Body of pancreas (tissue), 4 donors: ENCODE measurements at places on chromosomes 7 and 10.

GRCh38 chr7:90968871-90969270, 295.4 kb upstream of the FZD1 start:
- DNase-seq, result no peak

- no peak for DNase-seq
Measured at GRCh38 chr10:124636271-124636995, 107.7 kb downstream of the FAM53B start.

DNA sequence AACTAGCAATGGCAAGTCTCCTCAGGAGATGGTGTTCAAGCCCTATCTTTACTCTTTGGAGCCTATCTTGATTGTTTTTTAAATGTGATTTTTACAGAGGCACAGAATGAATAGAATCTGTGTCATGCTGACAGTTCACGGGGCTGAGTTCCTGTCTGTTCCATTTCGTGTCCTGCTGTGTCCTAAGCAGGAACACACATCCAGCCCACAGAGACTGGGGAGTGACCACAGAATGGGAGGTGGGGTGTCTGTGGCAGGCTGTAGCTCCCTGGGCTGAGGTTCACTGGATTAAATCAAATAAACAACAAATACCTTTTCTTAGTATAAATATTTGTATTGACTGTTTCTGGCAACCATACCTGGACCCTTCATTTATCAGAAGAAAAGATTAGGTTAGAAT, 73.4 kb upstream of the CARD11 start:
- no peak for DNase-seq

- DNase-seq, result no peak
Measured at GRCh38 chr7:32929430-32930143, 27.7 kb upstream of the FKBP9 start.

DNA sequence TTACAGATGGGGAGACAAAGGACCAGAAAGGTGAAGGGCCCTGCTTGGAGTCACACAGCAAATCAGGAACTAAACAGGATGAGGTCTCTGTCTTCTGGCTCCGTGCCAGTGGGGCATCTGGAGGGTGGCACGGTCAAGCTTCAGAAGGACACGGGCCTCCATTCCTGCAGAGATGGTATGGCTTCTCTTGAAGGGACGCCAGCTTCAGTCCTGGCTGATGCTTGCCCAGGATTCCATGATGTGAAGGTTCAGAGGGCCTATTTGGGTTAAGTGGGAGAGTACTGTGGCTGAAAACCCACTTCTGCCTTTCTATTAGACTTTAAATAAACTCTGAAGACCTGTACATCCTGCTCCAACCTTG, 6.1 kb downstream of the RAMP3 start:
- DNase-seq, result no peak

DNA sequence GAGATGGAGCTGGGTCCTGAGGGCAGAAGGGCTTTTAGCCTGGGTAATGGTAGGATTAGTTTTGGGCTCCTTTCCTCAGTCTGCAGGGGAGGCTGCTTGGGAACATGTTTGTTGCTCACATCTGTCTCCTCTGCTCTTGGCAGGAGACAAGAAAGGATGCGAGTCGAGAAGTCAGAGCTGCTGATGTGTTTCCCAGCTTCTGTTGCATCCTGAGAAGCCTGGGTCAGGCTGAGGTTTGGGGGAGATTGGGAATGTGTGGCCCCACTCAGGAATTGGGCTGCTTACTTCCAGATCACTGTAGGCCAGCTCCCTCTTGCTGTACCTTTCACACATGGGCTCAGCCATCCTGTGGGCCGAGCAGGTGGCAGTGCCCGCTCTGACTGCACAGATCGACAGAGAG, 79.2 kb downstream of the CCNY start:
- DNase-seq, result no peak

- DNase-seq, result no peak
Measured at GRCh38 chr7:115548756-115549155, 481.8 kb downstream of the TFEC start.

- DNase-seq, result no peak
Measured at GRCh38 chr7:90889210-90889609, 293.1 kb downstream of the CDK14 start.

DNA sequence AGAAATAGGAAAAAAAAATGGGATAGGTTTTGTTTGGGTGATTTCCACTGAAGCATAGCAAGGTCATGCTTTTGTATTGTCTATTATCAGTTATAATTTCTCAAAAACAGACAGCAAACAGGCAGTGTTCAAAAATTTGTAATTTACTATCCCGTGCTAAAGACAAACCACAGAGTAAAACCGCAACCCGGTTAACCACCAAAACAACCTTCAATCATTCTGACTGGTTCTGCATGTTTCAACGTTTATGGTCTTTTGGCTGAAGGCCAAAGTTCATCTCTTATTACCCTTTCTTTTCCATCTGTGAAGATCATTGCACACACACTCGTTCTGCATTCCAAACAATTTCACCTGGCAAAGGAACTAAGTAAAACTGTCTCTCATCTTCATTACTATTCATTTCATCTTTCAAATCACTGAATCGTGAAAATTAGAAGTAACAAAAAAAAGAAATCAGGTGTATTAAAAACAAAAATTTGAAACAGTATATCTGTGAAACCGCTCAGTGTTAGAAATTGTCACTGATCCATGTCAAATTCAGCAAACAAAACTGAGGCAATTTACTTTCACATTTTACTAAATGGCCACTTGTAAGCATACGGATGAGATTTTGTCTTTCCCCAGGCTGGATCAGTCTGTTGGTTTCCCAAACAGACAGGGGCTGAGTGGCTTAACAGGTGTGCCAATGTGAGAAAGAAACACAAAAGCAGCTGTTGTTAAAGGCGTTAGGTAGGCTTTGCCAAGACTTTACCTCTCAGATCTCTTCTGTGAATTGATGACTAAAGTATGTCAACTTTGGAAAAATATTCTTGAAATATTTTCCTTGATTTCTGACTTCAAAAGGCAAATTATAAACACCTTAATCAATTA, 539.6 kb downstream of the CNTNAP2 start:
- peak; percentile 59 for DNase-seq

- DNase-seq, result no peak
Measured at GRCh38 chr10:28127881-28128280, 129.0 kb upstream of the ODAD2 start.

DNA sequence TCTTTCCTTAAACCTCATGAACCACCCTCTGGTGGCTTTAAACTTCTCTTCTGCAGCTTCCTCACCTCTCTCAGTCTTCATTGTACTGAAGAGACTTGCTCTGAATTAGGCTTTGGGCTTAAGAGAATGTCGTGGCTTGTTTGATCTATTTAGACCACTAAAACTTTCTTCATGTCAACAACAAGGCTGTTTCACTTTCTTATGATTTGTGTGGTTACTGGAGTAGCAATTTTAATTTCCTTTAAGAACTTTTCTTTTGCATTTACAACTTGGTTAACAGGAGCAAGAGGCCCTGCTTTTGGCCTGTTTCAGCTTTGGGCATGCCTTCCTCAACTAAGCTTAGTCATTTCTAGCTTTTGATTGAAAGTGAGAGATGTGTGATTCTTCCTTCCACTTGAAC, 38.1 kb upstream of the CDHR3 start:
- DNase-seq, result no peak

DNA sequence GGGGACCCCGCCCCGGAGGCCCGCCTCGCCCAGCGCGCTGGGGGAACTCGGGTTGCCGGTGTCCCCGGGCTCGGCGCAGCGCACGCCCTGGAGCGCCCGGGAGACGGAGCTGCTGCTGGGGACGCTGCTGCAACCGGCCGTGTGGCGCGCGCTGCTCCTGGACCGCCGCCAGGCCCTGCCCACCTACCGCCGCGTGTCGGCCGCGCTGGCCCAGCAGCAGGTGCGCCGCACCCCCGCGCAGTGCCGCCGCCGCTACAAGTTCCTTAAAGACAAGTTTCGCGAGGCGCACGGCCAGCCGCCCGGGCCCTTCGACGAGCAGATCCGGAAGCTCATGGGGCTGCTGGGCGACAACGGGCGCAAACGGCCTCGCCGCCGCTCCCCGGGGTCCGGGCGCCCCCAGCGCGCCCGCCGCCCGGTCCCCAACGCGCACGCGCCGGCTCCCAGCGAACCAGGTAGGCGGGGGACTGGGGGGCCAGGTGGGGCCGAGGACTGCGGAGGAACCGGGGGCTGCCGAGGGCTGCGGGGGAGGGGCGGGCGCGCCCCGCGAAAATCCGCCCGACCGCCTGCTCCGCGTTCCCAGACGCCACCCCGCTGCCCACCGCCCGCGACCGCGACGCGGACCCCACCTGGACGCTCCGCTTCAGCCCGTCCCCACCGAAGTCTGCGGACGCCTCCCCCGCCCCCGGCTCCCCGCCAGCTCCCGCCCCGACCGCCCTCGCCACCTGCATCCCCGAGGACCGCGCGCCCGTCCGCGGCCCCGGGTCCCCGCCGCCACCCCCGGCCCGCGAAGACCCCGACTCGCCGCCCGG, 574 bp downstream of the UTF1 start:
- no peak for DNase-seq

- no peak for DNase-seq
Measured at GRCh38 chr10:116810120-116810500, 39.2 kb upstream of the ENO4 start.

DNA sequence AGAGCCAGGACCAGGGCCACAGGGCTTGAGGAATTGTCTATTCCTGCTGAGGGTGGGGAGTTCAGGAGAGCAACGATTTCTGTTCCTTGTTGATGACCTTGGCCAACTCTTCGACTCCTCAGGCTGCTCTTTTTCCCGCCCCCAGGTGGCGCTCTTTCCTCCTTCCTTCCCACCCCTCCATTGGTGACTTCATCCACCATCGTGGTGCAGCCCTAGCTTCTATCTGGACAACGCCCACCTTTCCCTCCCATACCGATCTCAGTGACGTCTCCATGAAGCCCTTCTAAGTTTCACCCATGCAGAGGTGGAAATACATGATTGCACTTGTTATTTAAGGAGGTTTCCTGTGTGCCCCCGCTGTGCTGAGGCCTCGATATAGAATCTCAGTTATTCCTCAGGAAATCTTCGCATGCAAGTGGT, 22.1 kb upstream of the CARD11 start:
- DNase-seq, result peak; percentile 53

DNA sequence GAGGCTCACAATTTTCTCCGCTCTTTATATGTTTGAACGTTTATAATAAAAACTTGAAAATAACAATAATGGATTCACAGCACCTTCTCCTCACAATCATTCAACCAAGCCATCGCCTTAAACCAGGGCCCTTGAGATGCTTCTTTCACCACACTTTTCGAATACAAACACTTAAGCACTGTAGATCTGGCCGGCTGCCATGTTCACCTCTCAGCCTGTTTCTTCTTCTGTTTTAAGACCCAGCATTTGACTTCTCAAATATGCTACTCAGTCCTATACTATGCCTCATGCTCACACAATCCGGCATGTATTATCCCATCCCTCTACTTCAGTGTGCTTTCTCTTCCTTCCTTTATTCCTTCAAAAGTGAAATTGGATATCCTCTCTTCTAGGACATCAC, 280.6 kb downstream of the TFEC start:
- DNase-seq, result no peak

GRCh38 chr10:67788028-67788886, 49.7 kb downstream of the DNAJC12 start:
- peak; percentile 73 for DNase-seq

GRCh38 chr10:76318211-76318610, 886.8 kb downstream of the LRMDA start:
- DNase-seq, result no peak

GRCh38 chr7:131002600-131002999, 268.6 kb upstream of the KLF14 start:
- no peak for DNase-seq

- no peak for DNase-seq
Measured at GRCh38 chr7:79287981-79288380, 165.5 kb downstream of the MAGI2 start.

GRCh38 chr7:44574287-44574872, 672 bp upstream of the DDX56 start:
- DNase-seq, result no peak

DNA sequence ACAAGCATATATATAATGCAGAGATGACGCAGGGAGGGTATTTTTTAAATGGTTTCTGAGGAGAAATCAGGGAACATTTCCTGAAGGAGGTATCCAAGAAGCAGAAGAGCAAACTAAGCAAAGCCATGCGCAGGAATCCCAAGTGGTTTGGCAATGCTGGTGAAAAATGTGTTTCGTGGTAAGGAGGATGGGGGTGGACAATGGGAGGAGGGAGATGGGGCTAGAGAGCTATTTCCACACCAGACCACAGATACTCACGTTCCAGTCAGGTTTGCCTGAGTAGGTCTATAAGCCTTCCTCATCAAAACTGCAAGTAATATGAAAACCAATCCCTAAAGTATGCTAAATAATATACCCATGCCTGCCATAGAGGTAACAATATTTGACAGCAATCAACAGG, 223.7 kb upstream of the MKLN1 start:
- DNase-seq, result no peak

GRCh38 chr10:22245567-22245966, 27.8 kb upstream of the EBLN1 start:
- no peak for DNase-seq

DNA sequence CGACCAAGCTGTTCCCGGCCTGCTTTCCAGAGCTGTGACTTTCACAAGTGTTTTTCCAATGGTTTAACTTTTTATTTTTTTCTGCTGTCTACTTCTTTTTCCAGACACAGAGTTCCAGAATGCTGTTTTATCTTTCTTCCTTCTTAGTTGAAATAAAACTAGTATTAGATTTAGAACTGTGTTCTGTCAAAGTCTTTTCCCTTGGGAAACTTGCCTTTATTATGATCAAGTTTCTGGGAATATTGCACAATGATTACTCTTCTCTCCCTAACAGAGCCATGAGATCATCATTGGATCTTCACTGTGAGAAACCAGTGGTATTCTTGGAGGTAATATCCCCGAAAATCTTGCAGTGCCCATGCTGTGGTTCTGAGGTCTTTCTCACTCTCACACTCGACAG, 104.9 kb upstream of the KCND2 start:
- no peak for DNase-seq

DNA sequence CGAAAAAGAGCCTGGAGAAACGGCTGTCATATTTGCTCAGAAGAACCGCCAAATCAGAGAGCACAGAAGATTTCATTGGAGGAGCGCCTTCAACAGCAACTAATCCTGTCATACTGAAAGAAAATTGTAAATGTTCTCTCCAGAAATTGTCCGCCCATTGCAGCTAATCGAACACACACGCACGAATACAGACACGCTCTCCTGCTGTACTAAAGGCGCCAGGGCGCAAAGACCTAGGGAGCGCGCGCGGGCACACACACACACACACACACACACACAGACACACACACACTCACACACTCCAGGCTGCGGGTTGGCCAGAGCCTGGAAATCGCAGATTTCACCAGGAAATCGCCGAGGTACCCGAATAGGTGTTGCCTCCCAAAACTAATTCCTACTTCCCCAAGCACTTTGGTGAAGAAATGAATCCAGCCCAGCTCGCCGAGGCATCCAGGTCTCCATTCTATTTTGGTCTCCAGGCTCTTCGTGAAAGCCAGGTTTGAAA, at the start of gene CHRM2:
TSS of gene CHRM2 (plus strand) at position 157 of the 505 bp plus-strand sequence. CDS start 146,214 bp downstream, outside the sequence.
- DNase-seq, result no peak
